ENCODE measurements at places on chromosomes 16 and 17.
A peak's percentile ranks its signal among the peaks of the same experiment; 100 is the strongest.

DNA sequence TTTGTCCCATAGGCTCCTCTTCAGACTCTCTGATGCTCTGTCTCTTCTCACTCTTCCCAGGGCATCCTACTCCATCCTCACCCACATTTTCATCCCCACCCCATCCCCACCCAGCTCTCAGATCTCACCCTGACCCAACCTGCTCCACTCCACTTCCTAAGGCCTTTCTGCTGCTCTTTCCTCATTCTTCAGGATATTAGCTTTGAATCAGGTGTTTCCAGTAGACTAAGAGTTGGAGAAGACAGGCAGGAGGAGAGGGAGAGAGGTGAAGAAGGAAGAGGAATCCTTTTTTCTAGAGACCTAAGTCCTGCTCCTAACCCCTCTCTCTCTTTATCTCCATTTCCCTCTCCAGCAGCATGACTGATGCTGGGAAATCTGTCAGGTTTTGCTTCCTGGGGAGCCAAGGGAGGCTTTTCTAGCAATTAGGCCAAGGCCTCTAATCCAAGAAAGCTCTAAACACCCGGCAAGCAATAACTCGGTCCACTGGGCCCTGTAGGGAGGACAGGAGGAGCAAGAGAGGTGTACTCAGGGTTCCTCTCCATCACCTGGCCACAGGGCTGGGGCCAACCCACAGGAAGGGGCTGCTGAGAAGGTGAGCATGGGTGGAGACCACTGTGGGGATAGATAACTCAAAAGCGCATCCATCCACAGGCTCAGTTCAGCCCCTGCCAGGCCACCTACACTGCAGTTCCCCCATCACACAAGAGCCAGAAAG lies 133.3 kb downstream of the TMEM132E start:
- DNase-seq, result no peak

DNA sequence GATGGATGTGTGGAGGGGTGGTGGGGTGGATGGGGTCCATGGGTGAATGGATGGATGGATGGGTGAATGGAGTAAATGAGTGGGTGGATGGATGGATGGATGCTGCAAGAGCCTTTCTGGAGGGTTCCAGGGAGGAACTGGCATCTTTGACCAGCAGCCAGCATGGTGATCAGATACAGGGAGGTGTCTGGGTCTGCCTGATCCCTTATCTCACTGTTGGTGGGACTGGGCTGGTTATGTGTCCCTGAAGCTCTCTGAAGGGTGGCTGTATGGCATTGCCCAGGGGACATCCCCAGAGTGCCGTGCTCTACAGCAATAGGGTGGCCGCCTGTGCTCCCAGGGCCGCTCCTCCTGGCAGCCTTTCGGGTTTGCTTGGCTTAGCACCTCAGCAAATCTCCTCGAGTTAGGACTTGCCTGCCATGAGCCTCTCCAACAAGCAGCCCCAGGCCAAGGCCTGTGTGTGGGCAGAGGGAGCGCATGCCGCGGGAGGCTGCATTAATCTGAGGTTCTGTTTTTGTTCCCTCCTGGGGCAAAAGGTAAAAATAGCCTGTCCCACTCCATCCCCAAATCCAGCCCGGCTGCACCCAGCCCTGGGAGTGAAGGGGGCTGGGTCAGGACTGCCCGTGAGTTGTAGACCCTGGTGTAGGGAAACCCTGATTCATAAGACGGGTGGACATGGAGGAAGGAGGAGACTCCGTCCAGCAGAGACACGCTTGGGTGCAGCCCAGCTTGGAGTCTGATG lies 165.4 kb downstream of the SEC14L1 start:
- DNase-seq, result no peak

DNA sequence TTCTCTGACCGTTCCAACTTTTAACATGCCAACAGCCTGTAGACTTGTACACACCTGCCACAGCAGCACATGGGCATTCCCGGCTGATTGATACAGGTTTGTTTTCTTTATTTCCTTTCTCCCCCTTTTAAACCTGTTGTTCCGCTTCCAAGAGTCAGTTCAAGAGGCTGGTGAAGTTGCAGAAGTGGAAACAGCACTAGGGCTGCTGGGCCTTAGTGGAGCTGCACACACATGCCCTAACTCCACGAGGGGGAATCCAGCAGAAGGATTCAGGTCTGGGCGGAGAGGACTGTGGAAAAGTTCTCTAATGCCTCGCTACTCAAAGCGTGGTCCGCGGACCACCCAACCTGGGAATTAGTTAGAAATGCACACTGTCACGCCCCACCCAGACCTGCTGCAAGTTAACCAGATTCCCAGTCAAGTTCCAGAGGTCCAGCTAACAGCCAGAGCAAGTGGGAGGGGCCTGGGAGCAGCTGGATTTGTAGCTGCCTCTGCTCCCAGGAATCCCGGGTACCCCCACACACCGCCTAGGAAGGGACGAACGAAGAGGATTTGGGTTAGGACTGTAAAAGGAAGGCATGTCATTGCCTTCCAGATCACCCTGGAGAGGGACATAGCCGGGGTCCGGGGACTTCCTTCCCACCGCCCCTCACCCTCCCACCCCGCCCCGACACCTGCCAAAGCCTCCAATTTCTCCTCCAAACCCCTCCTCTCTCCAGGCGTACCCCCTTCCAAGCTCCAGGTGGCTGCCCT lies 542 bp downstream of the SLC39A11 start:
- no peak for DNase-seq

GRCh38 chr17:75764711-75765421 lies at the start of gene GALK1:
GALK1 (minus strand) TSS chr17:75765192; CDS start chr17:75765136, 56 bp downstream.
- DNase-seq, result peak; percentile 20

- peak; percentile 12 for DNase-seq
Observed at GRCh38 chr16:63289834-63290460, 1253.7 kb upstream of the CDH8 start.

DNA sequence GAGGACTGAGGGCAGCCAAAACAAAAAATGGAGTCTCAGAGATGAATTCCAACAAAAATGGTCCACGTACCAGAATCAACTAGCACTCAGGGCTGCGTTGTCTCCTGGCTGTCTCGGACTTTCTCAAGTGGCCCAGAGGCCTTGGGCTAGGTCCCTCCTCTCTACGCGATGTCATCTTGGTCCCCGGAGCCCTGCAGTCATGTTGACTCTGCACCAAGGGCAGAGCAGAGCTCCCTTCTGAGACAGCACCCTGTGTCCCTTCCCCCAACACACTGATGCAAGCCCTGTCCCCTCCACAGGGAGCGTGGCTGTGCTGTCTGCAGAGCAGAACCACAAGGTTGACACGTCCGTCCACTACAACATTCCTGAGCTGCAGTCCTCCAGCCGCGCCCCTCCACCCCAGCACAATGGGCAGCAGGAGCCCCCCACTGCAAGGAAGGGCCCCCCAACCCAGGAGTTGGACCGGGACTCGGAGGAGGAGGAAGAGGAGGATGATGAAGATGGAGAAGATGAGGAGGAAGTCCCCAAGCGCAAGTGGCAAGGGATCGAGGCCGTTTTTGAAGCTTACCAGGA lies 20.8 kb downstream of the GINS2 start:
- DNase-seq, result no peak

GRCh38 chr16:23016368-23016767 lies 132.9 kb downstream of the USP31 start:
- DNase-seq, result peak; percentile 18

- no peak for DNase-seq
Observed at GRCh38 chr17:76997981-76998531, 129.9 kb downstream of the MGAT5B start.

DNA sequence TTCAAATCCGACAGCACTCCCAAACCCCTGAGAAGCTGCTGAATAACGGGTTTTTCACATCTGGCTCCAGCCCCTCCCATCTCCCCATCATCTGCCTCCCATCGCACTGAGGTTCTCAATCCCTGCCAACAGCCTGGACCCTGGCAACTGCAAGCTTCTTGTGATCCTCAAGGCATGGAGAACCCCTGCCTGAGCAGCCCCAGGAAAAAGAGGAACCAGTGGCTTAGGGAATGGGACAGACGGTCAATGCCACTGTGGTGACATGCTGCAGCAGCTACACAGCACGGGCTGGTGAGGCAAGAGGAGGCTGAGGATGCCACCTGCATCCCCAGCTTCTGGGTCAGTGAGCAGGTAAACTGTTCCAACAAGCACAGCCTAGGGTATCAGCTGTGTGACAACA lies 3.3 kb upstream of the MBTPS1 start:
- DNase-seq, result no peak

DNA sequence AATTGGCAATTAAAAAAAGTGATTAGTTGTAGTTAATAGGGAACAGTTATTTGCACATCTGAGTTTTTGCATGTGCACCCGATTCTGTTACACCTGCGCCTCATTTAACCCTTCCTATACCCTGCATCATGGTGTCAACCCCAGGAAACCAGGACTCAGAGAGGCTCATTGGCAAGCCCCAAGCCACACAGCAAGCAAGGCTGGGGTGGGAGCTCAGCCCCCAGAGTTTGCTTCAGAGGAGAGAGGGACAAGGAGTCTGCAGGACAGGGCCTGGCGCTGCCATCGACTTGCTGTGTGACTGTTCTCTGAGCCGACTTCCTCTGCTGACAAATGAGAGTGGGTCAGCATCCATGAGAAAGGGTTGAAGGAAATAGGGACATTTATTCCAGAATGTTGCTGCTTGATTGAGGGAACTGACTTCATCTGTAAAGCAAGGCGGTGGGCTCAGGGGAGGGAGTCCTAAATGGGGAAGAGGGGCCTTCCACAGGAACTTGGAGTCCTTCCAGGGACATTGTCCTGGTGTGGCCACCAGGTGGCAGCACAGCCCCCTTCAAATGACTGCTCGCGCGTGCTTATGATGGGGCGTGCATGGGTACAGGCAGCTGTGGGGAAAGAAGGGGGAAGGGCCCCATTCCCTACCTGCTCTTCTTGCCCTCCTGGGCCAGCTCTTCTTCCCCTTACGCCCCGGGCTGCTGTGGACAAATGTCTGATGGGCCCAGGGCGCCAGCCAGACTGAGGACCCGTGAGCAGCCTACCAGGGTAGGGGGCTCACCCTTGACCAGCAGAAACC lies 51.6 kb downstream of the NT5M start:
- peak; percentile 52 for DNase-seq

GRCh38 chr16:84451781-84452180 lies 52.7 kb downstream of the MEAK7 start:
- DNase-seq, result no peak

GRCh38 chr16:1108299-1109252 lies 12.5 kb upstream of the C1QTNF8 start:
- peak; percentile 62 for DNase-seq

- DNase-seq, result no peak
Observed at GRCh38 chr16:74071996-74072535, 224.5 kb upstream of the PSMD7 start.

DNA sequence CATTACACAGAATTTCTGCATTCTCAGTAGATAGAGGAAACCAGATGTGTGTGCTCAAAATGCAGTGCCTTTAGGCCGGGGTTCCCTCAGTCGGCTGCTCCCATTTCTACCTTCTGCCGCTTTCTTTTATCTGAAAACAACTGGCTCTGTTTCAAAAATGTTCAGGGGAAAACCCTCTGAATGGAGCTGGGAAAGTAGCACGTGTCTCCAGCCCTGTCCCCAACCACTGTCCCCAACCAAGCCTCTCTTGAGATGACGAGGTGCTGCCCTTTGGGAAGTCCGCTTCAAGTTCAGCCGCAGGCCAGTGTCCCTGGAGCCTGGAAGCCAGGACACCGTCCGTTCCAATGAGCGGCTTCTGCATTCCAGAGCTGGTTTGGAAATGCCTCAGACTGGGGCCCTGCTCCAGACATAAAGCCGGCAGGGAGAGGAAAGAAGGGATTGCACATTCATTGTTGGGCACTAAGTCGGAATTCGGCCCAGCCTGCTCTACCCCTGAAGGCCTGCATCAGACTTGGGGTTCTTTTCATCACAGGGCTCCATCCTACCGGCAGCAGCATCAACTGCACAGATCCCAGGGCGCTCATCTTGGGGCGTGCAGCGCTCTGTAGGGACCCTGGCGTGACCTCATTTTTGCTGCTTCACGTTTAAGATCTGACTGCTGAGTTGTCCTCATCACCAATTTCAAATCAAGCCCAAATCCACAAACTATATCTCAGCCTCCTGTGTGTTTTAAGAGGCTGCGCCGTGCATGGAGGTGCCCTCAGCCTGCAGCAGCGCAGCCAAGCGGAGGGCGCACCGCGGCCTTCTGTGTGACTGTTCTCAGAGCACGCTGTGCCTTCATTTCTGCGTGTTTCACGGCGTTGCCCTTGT lies 111.3 kb downstream of the BANP start:
- DNase-seq, result no peak

- no peak for DNase-seq
Observed at GRCh38 chr17:4633643-4634042, 7.8 kb downstream of the ALOX15 start.
